ENCODE measurements at places on chromosomes 11 and 22.
A peak's percentile ranks its signal among the peaks of the same experiment; 100 is the strongest.

GRCh38 chr11:32184041-32184722, 93.3 kb downstream of the RCN1 start:
- DNase-seq = no peak

DNA sequence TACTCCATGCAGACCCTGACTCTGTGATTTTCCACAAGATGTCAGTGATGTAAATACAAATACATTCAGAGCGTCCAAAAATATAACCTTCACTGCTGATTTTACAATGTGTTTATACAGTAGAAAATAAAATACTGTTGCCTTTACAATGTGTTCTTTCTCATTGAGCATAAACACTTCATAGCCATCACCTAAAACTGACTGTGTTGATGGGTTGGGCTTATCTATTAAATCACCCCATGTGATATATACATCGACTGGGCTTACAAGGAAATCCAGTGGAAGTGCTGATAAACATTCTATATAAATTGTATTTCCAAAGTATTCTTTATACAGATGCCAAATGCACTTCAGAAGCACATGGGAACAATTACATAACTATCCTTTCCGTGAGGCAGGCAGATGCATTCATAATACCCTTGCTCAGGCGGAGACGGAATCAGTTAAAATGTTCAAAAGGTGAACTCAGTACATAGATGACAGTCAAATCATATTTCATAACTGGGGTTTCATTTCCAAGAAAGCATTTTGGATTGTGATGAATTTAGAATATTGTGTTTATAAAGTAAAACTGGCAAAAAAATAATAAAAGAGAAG, 27.7 kb downstream of the DDI1 start:
- DNase-seq = no peak

DNA sequence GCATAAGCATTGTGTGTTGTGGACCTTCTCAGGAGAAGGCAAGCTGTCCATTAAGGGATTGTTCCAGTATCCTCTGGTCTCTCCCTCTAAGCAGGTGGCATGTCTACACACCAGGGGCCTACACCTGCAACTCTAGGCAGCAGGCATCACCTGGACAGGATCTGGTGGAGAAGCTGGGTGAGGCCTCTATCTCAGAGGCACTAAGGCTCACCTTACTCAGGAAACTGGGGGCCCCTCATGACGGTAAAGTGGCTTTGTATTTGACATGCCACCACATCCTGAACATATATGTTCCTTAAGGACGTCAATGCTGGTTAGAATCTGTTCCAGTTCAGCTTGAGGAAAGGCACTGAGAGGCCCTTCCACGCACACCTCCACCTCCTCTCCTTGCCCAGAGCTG, 891.3 kb downstream of the OPCML start:
- no peak for DNase-seq

DNA sequence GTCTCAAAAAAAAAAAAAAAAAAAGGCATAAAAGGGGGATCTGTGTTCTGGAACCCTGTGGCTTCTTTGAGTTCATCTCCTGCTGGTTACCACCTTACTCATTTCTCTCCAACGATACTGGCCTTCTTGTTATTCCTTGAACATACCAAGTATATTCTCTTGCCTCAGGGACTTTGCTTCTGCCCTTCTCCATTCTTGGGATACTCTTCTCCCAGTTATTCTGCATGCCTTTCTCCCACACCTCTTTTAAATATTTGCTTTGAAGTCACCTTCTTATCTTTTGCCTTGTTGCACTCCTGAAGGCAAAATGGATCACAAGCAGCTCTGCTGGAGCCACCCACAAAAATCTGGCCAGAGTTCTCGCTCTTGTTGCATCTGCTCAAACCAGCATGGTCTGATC, 76.0 kb upstream of the RRM1 start:
- DNase-seq = no peak

- no peak for DNase-seq
Measured at GRCh38 chr22:29313126-29313575, 2.3 kb downstream of the RASL10A start.

DNA sequence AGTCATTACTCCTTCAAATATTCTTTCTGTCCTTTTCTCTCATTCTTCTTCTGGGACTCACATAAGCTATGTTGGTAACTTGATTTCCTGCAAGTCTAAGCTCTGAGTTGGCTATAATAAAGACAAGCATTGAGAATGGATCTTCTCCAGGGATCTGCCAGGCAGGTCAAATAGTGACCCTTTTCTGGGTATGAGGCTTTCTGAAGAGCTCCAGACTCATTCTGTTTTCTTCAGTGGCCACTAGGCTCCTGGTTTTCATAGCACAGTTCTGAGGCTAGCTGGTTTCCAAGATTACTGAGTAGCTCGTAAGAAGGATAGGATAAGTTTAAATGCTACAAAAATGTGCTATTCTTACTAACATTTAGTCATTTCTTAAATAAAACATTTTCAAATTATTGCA, 38.3 kb downstream of the TMPRSS5 start:
- no peak for DNase-seq

- no peak for DNase-seq
Measured at GRCh38 chr22:43625242-43625641, 186.9 kb downstream of the EFCAB6 start.

GRCh38 chr11:48051217-48051830, 71.0 kb downstream of the PTPRJ start:
- DNase-seq = no peak

- DNase-seq = no peak
Measured at GRCh38 chr22:35749808-35750207, 32.1 kb downstream of the APOL5 start.

- no peak for DNase-seq
Measured at GRCh38 chr11:31499576-31500178, 9.7 kb downstream of the IMMP1L start.

- DNase-seq = peak; percentile 40
Measured at GRCh38 chr11:61814247-61814957, 2.4 kb downstream of the FADS1 start.

DNA sequence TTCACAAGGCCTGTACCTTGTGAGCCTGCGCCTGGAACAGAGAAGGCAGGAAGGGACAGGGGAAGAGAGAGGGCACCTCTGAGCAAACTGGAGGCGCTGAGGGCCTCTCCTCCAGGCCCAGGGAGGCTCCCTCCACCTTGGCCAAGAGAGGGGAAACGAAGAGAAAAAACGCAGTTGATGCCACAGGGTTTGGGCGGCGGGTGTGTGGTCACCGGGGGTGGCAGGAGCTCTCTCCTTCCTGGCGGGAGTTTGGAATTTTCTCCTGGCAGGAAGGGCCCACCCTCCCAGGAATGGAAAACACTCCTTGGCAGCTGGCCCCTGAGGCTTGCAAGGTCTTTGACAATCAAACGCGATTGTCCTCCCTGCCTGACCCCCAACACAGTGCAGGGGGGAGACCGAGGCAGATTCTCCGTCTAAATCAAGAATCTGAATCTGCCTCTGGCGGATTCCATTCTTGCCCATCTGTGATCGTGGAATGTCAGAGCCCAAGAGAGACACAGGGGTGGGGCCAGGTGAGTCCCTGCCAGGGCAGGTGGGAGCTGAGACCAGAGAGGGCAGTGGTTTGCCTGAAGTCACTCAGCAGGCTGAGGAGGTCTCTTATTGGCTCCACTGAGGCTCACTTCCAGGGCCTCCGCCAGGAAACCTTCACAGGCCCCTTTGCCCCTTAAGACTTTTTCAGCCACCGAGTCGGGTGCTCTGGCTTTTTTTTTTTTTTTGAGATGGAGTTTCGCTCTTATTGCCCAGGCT, 21.0 kb downstream of the RPL3 start:
- DNase-seq = no peak

GRCh38 chr11:68364581-68364980, 52.2 kb downstream of the LRP5 start:
- no peak for DNase-seq

GRCh38 chr11:60985991-60986915, 14.8 kb downstream of the CD6 start:
- peak; percentile 95 for DNase-seq

DNA sequence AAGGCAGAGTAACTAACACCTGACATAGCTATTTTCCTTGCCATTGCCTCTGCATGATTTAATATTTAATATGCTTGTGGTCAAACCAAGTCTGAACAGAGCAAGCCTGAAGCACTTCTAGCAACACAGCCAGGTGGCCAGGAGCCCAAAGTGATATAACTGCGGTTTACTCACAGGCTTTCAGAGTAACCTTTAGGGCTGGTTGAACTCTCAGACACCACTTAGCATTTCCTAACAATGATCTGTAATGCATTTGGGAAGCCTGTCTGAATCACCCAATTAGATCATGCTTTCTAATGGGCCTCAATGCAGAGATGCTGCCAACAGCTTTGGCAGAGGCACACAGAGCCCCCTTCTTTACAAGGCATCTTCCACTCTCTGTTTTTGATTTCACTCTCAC, 96.1 kb downstream of the FDX1 start:
- DNase-seq = peak; percentile 99

DNA sequence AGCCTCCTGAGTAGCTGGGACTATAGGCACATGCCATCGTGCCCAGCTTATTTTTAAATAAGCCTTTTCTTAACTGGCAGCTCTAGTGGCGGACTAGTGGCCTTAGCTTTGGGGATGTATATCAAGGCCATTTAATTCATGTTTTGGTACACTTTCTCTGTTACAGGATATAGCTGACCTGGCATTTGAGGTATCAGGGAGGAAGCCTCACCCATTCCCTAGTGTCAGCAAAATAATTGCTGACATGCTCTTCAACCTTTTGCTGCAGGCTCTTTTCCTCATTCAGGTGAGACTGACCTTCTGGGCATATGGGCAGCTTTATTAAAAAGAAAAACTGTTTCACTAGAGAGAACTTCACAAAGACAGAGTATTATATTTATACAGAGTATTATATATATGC, 9.5 kb downstream of the EI24 start:
- DNase-seq = no peak

DNA sequence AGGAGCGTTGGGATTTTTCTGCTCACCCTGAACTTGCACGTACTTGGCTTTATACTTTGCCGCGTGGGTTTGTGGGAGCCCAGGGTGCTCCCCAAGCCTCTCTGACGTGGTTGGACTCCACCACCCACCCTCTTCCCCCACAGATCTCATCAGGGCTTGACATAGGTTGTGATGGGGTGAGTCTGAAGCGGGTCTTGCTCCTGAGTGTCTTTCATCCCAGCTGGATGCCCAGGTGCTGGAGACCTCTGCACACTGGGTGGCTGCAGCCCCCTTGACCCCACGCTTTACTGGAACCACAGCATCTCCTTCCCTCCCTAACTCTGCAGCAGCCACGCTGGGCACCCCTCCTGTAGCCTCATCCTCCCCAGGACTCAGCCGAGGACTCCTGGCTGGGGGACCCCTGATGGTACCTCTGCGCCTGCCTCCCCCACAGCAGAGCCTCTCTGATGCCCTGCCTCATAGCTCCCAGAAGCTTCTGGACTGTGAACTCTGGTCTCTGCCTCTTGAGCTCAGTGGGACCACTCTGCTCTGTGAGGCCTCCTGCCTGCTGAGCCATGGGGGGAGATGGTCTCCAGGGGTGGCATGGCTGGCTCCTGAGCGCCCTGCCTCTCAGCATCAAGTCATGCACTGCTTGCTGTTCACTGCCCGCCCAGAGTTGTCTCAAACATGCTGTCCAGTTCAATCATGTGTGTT, 45.2 kb downstream of the MYEOV start:
- no peak for DNase-seq

- DNase-seq = peak; percentile 67
Measured at GRCh38 chr22:31102441-31103081, 4.8 kb downstream of the SELENOM start.

DNA sequence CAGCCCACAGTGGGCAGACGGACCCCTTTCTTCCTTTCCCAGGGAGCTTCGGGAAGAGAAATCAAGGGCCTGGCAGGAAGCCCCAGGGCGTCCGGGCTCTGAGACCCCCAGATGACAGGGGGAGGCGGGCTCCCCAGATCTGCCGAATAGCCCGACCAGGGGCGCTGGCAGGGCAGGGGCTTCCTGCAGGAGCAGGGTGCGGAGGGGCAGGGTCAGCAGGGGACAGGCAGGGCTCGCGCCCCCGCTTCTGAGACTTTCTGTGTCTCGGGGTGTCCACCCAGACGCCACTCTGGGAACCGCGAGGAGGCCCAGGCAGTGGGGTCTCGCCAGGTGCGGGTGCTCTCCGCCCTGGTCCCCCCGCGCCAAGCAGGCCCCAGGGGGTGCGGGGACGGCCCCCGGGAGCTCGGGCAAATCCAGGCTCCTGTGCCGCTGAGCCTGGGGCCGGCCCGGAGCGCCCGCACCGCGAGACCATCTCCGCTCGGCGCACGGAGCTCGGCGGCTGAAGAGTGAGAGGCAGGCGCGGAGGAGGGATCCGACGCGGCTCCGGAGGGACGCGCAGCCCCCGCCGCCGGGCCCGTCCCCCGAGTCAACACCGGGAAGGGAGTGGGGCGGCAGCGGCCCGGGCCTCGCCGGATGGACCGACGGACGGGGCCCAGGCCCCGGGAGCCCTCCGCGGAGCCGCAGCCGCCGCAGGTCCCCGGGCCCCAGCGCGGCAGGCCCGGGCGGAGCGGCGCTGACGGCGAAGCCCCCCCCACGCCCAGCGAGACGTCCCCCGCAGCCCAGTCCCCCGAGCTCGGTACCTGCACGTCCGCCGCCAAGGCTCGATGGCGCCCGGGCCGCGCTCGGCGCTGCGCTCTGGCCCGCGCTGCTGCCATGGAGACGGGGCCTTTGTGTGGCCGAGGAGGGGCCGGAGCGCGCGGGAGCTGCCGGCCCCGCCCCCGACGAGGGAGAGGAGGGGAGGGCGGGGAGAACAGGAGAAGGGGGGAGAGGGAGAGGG, at the start of gene PLXNB2:
Gene PLXNB2, minus strand, starts transcription at position 894 of the 997 bp plus-strand sequence. CDS start 17,062 bp downstream, outside the sequence.
- DNase-seq = peak; percentile 40

GRCh38 chr11:125890447-125891100, 3.1 kb downstream of the HYLS1 start:
- DNase-seq = no peak

- DNase-seq = no peak
Measured at GRCh38 chr11:34206407-34207300, 101.2 kb downstream of the NAT10 start.

DNA sequence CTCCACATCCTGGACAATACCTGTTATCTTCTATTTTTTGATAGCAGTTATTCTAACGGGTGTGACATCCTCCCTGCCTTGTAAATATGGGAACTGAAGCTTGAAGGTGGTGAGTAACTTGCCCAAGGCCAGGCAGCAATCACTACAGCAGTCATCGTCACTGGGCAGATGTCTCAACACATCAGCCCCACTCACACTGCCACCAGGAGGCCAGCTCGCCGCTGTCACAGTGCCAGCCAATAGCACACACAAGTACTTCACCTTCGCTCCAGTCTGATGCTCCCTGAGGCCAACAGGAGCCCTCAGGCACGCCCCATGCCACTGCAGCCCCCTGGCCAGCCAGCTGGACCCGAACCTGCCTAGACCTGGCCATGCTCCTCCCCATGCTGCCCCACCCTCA, 4.9 kb upstream of the TTLL1 start:
- peak; percentile 78 for DNase-seq

- DNase-seq = no peak
Measured at GRCh38 chr11:114617157-114618124, 21.9 kb upstream of the NXPE4 start.
